Thoracic aorta (tissue), 2 donors: ENCODE measurements at places on chromosomes 4 and X. TPM values are rescaled to one million over a fixed set of nuclear protein-coding genes. Genes with fewer than 3 reads are reported as not detected.

DNA sequence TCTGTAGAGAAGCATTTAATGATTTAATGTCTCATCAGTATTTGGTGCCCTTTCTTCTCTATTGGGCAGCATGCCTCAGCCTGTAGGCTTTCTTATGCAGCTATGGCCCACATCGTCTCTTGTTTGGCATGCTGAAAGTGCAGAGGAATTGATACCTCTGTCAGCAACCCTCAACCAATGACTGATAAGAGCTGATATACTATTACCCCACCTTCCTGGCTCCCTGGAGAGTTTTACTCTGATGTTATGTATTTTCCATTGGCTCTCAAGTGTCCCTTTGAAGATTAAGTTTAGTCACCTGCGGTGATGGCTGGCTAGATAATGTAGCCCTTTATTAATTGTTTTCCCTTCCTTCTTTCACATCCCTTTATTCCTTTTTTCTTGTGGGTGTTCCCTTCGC lies 41.2 kb upstream of the PDHA2 start:
- no peaks in the 10 kb centered on the region for H3K4me1 ChIP-seq
- H3K36me3 ChIP-seq, result no peaks in the 10 kb centered on the region
- H3K27ac ChIP-seq, result no peak overlapping the region
- no peak for DNase-seq
- no peak overlapping the region for H3K4me3 ChIP-seq

DNA sequence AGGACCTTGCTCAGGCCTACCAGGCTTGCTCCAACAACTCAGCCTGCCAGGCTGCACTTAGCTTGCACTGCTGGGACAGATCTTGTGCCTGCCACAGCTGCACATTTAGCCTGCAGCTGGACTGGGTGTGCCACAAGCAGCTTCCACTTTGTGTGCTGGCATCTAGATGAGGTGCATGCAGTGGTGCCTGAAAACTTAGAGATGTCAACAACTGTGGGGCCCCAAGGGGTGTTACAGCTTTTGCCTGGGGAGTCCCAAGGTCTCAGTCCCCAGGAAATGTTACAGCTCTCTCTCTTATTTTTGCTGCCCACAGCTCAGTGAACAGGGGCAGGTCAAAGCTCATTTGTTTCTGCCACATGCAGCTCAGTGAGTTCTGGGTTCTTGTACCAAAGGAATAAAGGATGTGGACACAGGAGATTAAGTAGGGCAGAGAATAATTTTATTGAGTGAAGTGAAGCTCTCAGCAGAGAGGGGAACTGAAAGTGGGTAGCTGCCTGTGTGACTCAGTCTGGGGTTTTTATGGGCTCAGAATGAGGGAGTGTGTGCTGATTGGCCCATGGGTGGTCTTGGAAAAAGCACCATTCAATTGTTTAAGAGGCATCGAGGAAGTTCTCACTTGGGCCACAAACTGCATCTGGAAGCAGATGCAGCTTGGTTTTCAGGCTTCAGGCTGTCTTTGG lies 828.3 kb downstream of the TECRL start:
- DNase-seq, result no peak
- H3K27ac ChIP-seq, result no peak overlapping the region
- H3K4me1 ChIP-seq, result no peaks in the 10 kb centered on the region
- H3K27me3 ChIP-seq, result no peaks in the 10 kb centered on the region
- H3K36me3 ChIP-seq, result no peaks in the 10 kb centered on the region
- H3K4me3 ChIP-seq, result no peak overlapping the region

CHIC1 gene
- total RNA-seq, result 8.5 TPM

- DNase-seq, result no peak
- H3K4me3 ChIP-seq, result no peak overlapping the region
- H3K27me3 ChIP-seq, result no peaks in the 10 kb centered on the region
- H3K4me1 ChIP-seq, result no peaks in the 10 kb centered on the region
These were observed 227.7 kb downstream of the BCOR start for GRCh38 chrX:39869846-39870601.

DNA sequence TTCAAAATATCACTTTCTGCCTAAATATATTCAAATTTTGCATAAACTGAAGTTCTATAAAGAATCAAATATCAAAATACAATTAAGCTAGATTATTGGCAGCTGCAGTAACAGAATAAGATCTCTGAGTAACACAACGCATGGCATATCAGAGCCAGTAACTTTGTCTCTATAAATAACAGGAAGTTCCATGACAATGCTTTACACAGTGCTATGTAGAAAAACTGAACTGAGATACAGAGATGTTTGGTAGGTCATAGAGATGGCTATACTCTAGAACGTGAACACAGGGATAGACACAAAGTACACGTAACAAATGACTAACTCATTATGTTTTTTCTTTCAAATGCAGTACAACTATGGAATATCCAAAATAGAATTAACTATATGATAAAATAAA lies 18.2 kb downstream of the UBE2D3 start:
- H3K27ac ChIP-seq, result no peak overlapping the region
- H3K4me1 ChIP-seq, result peaks cover 66% of the 10 kb centered on the region
- DNase-seq, result no peak
- peaks cover 11% of the 10 kb centered on the region for H3K36me3 ChIP-seq
- H3K27me3 ChIP-seq, result no peaks in the 10 kb centered on the region

GRCh38 chr4:88812420-88812819 lies 114.8 kb upstream of the NAP1L5 start:
- H3K4me3 ChIP-seq, result no peak overlapping the region
- no peak for DNase-seq
- H3K4me1 ChIP-seq, result peaks cover 14% of the 10 kb centered on the region

DNA sequence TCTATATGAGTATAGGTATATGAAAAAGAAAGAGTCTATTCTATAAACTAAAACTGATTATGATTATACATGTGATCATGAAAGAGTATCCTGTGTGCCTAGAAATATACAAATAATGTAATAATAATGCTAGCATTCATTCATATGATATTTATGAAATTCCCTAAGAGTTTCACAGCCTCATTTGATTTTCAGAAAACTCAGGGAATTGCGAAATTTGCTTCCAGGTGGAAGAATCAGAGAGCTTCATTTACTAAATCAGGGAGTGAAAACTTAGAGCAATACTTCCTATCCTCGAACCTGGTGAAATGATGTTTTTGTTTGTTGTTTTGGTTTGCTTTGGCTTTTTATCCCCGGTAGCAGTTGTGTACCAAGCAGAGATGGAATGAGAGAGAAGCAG lies 1105.7 kb upstream of the SLIT2 start:
- H3K27me3 ChIP-seq, result no peaks in the 10 kb centered on the region
- no peaks in the 10 kb centered on the region for H3K36me3 ChIP-seq
- H3K4me3 ChIP-seq, result no peak overlapping the region
